ENCODE measurements at places on chromosomes 5 and 9.
A peak's percentile ranks its signal among the peaks of the same experiment; 100 is the strongest.

GRCh38 chr5:77155179-77155785, 55.2 kb upstream of the PDE8B start:
- no peaks in the 10 kb centered on the region for H3K36me3 ChIP-seq
- no peak for DNase-seq
- H3K4me3 ChIP-seq: no peak overlapping the region
- H3K27ac ChIP-seq: no peak overlapping the region

DNA sequence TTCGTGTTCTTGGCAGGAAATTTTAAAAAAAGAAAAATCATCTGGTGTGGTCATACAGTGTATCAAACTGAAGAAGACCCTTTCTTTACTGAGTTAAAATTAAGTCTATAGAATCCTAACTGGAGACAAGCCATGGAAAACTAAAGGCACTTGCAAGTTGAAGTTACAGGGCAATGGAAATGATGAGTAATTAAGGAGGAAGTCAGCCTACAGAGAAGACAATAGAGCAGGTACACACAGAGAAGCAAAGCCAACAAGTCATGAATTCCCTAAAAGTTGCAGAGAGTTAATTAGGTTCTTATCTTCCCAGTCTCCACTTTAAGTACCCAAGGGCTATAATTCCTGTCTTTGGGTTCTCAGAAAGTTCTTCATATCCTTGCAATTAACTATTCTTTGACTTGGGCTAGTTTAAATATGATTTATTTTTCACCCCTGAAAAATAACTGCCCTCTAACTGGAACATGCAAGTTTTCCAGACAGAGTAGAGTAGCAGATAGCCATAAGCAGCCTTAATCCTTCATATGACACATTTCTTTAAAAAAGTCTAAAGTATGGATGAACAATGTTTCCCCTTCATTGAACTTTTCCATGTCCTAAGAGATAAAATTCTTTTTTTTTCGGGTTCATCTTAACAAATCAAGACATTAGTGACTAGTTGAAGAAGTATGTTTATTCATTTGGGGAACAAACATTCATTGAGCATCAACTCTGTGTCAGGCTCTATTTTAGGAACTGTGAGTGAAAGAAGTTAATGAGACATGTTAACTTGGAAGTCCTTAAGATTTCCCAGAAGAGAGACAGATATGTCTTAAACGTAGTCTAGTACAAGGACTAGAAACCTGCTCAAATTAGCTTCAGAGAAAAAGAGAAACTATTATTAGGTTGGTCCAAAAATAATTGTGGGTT, 5.2 kb upstream of the ITGA2 start:
- H3K4me3 ChIP-seq: no peak overlapping the region
- no peaks in the 10 kb centered on the region for H3K27me3 ChIP-seq
- no peak overlapping the region for H3K27ac ChIP-seq

- no peaks in the 10 kb centered on the region for H3K36me3 ChIP-seq
- H3K27me3 ChIP-seq: peaks cover 47% of the 10 kb centered on the region
- no peak overlapping the region for H3K27ac ChIP-seq
- H3K4me3 ChIP-seq: no peak overlapping the region
- DNase-seq: no peak
These were observed 95.1 kb downstream of the HRH2 start for GRCh38 chr5:175752826-175753535.

DNA sequence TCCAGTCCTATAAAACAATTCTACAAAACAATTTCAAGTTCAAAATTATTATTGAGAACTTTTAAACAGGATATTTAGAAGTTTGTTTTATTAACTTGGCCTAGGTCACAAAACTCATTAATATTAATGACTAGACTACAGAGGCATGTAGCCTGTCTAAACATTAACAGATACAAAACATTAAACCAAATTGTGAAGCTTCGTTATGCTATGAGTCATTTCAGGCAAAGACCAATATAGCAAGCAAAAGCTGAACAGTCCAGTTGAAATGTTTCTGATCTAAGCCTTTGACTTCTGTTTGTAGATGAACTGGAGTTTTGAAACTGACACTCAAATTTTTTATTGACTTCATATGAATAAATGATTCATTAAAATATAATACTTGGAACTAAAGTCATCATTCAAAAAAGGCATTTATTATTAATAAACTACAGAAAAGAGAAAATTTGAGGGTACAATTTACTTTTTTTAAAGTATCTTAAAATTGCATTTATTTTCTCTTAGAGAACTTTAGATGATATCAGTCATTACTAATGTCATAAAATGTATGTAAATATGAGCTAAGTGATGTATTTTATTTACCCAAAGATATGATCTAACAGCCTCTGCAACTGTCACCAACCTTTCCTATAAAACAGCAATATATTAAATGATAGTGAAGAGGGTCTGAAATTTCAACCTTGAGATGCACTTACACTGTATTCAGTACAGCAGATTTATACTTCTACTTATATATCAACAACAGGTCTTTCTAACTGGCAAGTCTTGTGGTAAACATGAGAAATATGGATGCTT, 188.8 kb downstream of the COMMD10 start:
- no peak overlapping the region for H3K27ac ChIP-seq
- no peaks in the 10 kb centered on the region for H3K4me1 ChIP-seq
- H3K4me3 ChIP-seq: no peak overlapping the region
- H3K27me3 ChIP-seq: no peaks in the 10 kb centered on the region
- H3K36me3 ChIP-seq: peaks cover 9% of the 10 kb centered on the region

- H3K4me3 ChIP-seq: no peak overlapping the region
- no peaks in the 10 kb centered on the region for H3K4me1 ChIP-seq
- no peaks in the 10 kb centered on the region for H3K27me3 ChIP-seq
- no peaks in the 10 kb centered on the region for H3K36me3 ChIP-seq
These were observed 487.9 kb upstream of the DAP start for GRCh38 chr5:11248966-11249365.

DNA sequence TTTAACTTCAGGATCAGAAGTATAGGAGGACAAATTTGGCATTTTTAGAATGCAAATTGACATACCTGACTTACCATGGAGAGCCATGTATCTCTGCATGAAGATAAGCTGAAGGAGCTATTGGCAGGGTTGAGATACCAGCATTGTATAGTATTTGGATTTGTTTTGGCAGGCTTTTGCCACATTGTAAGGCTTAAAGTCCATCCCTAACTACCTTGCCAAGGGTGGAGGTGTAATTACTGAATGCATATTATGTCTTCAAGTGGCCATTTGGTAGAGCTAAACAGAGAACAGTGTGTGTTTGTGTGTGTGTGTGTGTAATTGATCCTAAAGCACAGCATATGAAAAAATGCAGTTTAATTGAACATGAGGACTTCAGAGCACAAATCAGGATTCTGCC, 324.7 kb downstream of the FAM170A start:
- H3K4me3 ChIP-seq: no peak overlapping the region
- no peaks in the 10 kb centered on the region for H3K27me3 ChIP-seq
- no peak for DNase-seq
- H3K27ac ChIP-seq: no peak overlapping the region
- peaks cover 4% of the 10 kb centered on the region for H3K4me1 ChIP-seq
- no peaks in the 10 kb centered on the region for H3K36me3 ChIP-seq

DNA sequence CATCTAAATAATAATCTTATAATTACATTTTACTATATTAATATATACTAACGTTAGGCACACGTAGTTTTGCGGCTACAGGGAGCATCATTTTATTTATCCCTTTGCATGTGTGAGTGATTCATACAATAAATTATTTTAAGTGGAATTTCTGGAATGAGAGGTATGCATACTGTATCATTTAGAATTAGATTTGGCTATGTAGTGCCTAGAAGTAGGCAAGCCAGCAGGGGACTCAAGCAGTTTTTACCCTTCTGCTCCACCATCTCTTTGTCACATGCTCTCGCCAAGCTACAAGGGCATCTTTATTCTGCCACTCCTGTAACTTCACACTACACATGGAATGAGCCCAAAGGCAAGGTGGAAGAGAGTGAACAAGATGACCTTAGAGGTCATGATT, 60.8 kb downstream of the MEGF10 start:
- DNase-seq: no peak
- H3K4me1 ChIP-seq: no peaks in the 10 kb centered on the region
- no peak overlapping the region for H3K4me3 ChIP-seq
- H3K36me3 ChIP-seq: no peaks in the 10 kb centered on the region
- no peaks in the 10 kb centered on the region for H3K27me3 ChIP-seq

- no peaks in the 10 kb centered on the region for H3K4me1 ChIP-seq
- peaks cover 4% of the 10 kb centered on the region for H3K36me3 ChIP-seq
- no peak for DNase-seq
- H3K4me3 ChIP-seq: no peak overlapping the region
These were observed 59.5 kb upstream of the ERCC6L2 start for GRCh38 chr9:95815961-95816360.

- DNase-seq: no peak
- H3K36me3 ChIP-seq: no peaks in the 10 kb centered on the region
- H3K4me1 ChIP-seq: no peaks in the 10 kb centered on the region
- H3K27ac ChIP-seq: no peak overlapping the region
These were observed 390.3 kb downstream of the ANXA1 start for GRCh38 chr9:73541923-73542322.

DNA sequence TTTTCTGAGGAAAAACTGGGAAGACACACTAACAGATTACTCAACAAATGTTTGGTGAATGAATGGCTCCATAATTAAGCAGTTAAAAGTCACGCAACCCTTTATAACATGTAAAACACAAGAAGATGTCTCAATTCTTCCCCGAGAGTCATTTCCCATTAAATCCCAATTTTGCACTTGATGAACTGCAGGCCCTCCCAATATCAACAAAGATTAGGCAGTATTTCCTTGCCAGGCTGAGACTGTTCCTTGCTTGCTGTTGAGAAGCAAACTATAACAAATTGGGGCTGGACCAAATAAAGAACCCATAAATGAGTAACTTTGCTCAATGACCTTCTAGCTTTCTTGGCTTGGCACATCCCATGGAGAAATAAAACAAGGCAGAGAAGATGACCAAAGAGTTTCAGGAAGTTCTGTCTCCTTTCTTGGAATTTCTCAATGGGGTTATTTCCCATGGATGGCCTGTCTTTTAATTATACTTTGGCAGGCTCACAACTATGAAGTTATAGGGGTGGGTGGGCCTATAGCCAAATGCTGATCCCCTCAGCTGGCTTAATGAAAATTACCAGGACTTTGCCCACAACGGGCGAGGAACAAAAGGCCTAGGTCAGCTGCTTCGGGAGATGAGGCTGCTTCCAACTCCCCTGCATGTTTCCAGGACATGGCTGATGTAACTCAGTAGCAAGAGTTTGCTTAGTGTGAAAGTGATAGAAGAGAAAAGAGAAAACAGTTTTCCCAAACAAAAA, 243.1 kb upstream of the RFX3 start:
- H3K27me3 ChIP-seq: no peaks in the 10 kb centered on the region
- no peak overlapping the region for H3K4me3 ChIP-seq
- no peaks in the 10 kb centered on the region for H3K36me3 ChIP-seq
- H3K4me1 ChIP-seq: no peaks in the 10 kb centered on the region
- peak; percentile 45 for DNase-seq

GRCh38 chr9:129317179-129318011, 139.3 kb upstream of the IER5L start:
- H3K27ac ChIP-seq: peak overlapping the region; percentile 93
- no peak overlapping the region for H3K4me3 ChIP-seq
- no peaks in the 10 kb centered on the region for H3K36me3 ChIP-seq
- peak; percentile 67 for DNase-seq

DNA sequence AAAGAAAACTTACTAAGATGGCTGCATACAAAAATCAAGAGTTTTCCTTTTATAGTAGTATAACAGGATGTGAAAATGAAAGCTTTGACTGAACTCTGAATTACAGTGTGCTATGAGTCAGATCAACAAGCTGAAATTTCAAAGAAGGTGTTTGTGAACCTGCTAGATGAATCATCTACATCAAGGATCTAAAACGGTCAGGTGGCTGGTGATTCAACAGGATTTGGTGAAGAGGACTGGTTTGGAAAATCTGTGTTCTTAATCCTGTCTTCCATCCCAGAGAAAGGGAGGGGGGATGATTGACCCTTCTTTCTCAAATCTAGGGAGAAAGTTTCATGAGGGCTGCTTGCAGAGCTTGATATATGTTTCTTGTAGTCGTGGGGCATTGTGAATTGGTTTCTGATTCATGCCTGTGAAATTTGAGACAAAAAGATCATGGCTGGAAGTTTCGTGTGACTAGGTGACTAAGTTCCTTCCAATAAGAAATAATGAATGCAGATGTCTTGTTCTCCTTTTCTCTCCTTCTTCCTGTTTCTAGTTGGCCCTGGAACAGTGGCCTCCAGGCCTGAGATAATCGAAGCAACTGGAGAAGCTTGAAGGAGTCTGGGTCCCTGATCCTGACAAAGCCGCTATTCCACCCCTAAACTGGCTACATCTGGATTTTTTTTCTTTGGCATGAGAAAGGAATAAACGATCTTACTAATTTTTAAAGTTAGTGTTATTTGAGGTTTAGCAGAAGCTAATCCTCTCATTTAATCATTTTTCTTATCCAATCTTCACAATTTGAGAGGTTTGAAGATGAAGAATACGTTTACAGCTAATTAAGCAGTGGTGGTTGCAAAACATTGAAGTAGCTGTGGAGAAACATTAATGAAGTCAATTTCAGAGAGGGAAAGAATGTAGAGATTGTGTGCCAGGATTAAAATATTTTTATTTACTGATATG, 67.2 kb downstream of the MRPS30 start:
- no peak overlapping the region for H3K4me3 ChIP-seq
- H3K27me3 ChIP-seq: no peaks in the 10 kb centered on the region
- H3K36me3 ChIP-seq: no peaks in the 10 kb centered on the region
- no peaks in the 10 kb centered on the region for H3K4me1 ChIP-seq
- no peak for DNase-seq

- DNase-seq: no peak
- H3K27ac ChIP-seq: no peak overlapping the region
- H3K27me3 ChIP-seq: no peaks in the 10 kb centered on the region
- H3K36me3 ChIP-seq: no peaks in the 10 kb centered on the region
- no peak overlapping the region for H3K4me3 ChIP-seq
These were observed 196.3 kb upstream of the KLF4 start for GRCh38 chr9:107685901-107686300.

- H3K36me3 ChIP-seq: no peaks in the 10 kb centered on the region
- no peaks in the 10 kb centered on the region for H3K27me3 ChIP-seq
- no peak overlapping the region for H3K4me3 ChIP-seq
- DNase-seq: no peak
- no peak overlapping the region for H3K27ac ChIP-seq
These were observed 26.0 kb upstream of the PITX1 start for GRCh38 chr5:135060021-135060420.

- no peaks in the 10 kb centered on the region for H3K27me3 ChIP-seq
- H3K36me3 ChIP-seq: no peaks in the 10 kb centered on the region
- peaks cover 13% of the 10 kb centered on the region for H3K4me1 ChIP-seq
- no peak overlapping the region for H3K27ac ChIP-seq
These were observed 422.7 kb upstream of the PIK3R1 start for GRCh38 chr5:67792891-67793290.

GRCh38 chr5:133742431-133742988, 130.2 kb upstream of the FSTL4 start:
- no peak for DNase-seq
- H3K27me3 ChIP-seq: no peaks in the 10 kb centered on the region
- H3K4me3 ChIP-seq: no peak overlapping the region

All from tibial artery (tissue), 4 donors.